ENCODE measurements at places on chromosomes 13 and 19.

DNA sequence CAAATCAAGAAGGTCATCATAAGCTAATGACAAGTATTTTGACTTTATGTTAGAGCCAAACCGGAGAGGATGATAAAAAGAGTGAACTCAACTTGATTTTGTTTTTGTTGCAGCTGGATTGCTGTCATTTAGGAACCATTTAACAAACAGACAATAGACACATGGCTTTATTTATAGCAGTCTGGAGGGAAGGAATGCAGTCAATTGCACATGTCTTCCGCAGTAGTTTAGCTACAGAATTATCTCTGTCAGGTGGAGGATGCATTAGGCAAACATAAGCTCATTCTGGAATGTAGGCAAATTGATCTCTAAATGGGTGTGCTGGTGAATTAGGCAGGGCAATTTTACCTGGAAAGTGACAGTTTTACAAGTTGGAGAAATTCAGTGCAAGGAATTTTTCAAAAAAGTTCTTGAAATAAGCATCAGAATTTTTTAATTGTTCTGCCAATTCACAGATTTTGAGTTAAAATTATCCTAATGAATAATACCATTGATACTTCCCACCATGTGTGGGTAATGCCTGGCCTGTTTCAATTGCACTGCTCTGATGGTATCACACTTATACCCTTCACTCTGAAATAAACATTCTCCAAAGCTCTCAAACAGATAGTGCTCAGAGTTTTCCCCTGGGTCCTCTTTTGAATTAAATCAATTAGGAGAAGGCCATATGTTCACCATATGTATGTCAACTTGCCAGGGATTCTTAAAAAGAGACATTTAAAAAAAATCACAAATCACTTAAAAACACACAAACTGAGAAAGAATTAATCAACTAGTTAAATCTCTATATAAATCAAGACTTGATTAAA lies 318.3 kb downstream of the NDFIP2 start:
- no peak for DNase-seq

- no peak for DNase-seq
Observed at GRCh38 chr13:50152655-50153309, 137.5 kb downstream of the KCNRG start.

DNA sequence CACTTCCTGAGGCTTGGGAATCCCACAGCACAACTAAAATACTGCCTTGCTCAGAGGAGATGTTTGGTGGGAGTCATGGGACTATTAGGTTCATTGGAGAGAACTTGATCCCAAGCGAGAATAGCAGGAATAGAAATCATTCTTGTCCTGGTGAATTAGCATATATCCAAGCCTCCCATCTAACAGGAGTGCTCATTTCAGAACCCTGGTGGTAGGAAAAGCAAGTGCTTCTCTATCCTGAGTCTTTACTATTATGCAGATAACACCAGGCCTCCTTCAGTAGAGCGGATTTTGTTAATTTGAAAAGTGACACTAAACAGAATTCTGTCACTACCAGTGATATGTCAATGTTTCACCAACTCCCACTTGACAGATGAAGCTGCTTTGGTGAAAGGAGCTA lies 199.5 kb downstream of the ATP8A2 start:
- no peak for DNase-seq

DNA sequence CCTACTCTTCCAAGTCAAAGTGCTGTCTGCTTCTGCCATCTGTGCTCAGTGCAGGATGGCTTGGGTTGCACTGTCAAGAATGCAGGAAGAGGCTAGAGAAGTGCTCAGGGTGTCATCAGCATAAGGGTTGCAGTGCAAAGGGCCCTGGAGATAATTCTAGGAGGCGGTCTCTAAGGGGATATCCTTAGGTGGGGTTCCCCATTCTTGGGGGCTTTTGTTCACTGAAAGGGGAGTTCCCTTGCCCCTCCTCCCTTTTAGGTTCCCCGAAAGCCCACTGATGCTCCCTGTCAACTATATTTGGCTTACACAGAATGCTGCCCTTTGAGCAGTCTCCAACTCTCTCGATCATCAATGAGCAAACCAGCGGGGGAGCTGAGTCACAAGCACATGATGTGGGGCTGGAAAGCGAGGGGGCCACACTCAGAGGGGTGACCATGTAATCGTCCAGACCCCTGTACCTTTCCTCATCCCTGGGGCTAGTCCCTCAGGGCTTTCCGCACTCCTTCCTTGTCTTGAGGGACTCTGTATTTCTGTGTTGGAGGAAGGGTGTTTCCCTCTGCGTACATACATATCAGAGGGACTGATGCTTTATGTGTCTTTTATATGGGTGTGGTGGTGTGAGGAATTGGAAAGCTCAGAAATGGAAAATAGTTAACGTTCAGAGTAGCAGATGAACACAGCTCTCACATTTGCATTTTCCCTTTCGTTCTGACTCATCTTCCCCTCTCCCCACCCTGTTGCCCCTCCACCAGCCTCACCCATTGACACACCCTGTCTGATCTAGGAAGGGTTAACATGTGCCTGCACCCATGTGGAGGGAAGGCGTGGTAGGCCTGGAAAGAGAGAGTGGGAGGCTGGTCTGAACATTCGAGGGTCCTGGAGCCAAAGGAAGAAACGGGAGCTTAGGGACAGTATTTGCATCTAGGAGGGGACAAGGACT lies 6.7 kb downstream of the ZBTB32 start:
- no peak for DNase-seq

Data from Panc1 (cell line).